ENCODE measurements at places on chromosomes 7 and 10.

GRCh38 chr10:13518076-13518692 is 10.6 kb downstream of the BEND7 start:
- no peak for DNase-seq

DNA sequence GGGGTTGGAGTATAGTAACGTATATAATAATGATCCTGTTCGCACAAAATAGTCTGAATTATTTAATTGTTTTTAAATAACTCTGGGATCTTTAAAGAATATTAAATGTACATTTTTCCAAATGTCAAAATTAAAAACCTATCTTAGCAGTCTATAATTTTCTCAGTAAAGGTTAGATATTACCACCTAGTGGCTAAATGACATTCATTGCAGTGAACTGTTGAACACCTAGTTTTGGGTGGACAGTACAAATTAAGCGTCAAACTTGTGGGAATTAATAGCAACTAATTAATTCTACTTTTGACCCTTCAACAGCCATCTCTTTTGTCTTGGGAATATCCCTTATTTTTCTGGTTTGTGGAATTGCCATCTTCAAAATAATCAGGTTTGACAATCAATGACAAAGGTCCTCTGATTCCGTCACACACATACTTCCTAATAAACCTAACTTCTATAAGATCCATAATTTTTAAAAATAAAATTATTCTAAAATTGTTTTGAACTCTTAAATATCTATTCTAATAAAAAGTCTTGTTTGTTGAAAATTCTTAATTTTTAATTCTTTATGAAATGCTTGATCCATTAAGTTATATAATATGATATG is 165.7 kb downstream of the SEMA3D start:
- DNase-seq = no peak

DNA sequence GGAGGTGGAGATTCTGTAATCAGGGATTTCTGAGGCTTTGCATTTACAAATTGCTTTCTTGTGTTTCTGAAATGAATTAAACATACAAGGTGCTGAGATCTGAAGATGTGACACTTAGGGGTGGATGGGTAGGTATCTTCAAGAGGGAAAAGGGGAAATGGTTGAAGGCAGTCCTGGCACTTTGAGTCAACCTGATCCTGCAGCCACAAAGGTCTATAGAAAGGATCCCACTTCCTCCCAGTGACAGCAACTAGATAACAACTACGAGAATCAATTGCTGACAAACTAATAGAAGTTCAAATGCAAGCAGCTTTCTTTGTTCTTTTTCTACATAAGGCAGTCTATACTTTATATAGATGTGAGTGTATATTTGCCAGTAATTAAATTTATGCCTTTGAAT is 553.3 kb downstream of the MDFIC start:
- DNase-seq = no peak

GRCh38 chr7:90772410-90772809 is 176.3 kb downstream of the CDK14 start:
- no peak for DNase-seq

DNA sequence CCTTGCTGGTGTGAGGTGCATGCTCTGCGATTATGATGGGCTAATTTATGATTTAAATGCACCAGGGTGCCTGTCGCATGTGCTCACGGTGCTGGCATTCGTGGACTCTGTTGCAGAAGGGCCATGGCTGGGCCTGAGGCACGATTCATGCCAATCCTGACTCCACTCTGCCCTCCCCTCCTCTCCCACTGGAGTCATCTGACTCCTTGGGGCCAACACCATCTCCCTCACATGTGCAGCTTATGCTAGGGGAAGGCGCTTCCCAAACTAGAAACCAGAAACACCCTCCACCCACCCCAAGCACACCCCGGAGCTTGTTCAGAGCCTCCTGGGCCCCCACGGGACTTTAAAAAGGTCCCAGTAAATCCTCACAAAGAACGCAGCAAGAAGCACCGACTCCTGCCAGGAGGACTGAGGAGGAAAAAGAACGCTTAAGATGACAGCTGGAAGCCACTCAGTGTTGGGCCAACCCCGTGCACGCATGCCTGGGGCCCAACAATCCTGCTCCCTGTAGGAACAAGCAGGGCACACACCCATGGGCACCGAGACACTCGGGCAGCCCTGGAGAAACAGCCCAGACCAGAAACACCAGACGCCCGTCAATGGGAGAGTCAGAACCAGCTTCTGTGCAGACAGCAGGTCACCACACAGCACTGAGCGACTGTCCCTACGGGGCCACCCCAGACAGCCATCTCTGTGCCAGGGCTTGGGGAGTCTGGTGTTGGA is 14.1 kb downstream of the BRI3 start:
- no peak for DNase-seq

All from NCI-H1436 (cell line).